Stimulated activated memory B cell treated with anti-CD40 and anti-IgM and Interleukin-4, amounts not matched to agents 10 μg/mL and 1 μg/mL and 100 μg/mL, for 72 hours (primary cell): ENCODE measurements at places on chromosomes 12 and 14.

- ATAC-seq: peak; percentile 35
Measured at GRCh38 chr12:131867891-131868675, 26.3 kb upstream of the ULK1 start.

DNA sequence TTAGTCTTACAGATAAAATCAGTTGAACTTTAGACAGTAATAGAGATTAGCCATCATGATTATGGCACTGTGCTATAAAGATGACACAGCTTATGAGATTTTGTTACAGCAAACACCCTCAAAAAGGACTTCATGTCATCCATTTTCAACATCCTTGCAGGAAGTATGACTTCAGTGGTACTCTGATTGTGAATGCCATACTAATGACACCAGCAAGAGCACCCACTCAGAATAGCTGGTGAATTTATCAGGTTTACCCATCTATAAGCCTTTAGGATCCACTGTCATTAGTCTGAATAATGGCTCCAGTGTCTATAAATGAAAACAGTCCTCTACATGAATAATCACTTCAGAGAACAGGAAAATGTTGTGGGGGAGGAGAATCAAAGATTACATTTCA lies 615.2 kb downstream of the RPS29 start:
- ATAC-seq: no peak

DNA sequence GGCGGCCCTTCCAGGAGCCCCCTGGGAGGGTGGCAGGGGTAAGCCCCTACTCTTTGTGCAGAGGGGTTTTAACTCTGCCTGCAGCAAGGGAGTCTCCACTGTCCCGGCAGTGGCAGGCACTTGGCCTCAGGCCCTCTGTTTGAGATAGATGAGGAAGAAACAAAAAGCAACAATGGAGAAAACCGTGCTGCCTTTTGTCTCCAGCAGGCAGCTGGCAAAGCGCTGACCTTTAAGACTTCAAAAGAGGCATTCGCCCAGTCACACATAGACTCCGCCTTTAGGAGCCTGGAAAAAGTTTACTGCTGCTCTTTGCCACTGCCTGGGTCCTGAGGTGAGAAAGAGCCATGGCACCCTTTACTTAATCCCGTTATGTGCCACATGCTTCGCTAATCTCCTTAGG lies 158.2 kb upstream of the NTF3 start:
- ATAC-seq: no peak

GRCh38 chr14:24310646-24311604 lies at the start of gene LTB4R:
TSS of gene LTB4R (plus strand) at chr14:24311502. CDS start at chr14:24315652, 4,150 bp downstream.
- peak; percentile 89 for ATAC-seq

GRCh38 chr14:57712102-57712501 lies 153.8 kb downstream of the SLC35F4 start:
- no peak for ATAC-seq

DNA sequence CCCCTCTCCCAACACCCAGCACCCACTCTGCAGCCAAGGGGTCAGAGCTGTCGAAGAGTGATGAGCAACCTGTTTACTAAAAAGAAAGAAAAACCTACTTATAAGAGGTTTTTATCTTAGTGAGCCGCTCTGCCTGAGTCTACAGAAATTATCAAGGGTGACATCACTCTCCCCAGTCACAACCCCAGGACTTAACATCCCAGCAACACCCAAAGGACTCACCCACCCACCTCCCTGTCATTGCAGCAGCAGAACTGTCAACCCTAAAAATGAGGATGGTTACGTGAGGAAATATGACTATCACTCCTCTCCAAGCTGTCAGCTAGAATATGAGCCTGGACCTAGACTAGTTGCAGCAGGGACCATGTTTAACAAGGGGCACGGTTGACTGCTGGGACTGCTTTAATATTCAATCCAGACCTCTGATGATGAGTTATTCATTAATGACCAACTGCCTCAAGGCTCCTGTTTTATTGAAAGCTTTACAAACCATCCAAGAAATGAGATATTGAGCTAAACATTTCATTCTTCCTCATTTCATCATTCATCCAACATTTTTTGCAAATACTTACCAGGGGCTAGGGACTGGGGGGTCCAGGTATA lies 53.9 kb upstream of the FICD start:
- ATAC-seq: no peak

GRCh38 chr12:91801048-91801447 lies 344.6 kb downstream of the BTG1 start:
- ATAC-seq: no peak

DNA sequence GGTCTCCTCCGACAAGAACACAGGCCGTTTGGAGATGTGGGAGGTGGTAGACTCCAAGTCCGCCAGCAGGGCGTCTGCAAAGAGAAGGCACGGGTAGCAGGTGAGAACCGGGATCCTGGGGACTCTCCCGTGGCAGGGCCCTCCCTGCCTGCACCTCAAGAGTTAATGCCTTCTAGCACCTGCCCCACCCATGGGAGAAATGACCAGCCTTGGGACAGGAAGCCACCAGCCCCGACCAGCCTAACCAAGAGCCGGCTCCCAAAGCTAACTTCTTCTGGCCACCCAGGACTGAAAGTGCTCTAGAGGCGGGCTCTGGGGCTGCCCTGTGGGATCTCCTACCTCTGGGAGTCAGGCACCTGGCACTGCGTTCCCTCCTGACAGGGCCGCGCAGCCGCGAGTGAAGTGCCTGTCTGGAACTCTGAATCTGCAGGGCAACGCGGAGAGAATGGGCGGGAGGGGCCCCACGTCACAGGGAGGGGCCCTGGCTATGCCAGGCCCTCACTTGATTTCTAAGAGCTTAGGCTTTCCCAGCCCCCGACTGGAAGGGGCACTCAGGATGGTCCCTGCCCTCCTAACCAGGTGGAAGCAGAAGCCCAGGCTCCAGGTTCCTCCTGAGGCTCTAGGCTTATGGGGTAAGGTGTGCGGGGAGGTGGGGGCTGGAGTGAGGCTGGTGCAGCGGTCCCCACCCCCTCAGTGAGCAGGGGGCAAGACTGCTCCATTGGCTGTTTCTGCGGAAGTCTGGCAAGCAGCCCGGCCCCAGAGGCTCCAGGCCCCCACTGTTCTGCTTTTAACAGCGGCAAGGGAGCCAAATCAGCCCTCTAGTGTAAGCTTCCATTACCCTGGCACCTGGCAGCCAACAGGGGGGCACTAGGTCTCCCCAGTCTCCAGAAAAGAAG lies 23.6 kb upstream of the RPLP0 start:
- no peak for ATAC-seq

DNA sequence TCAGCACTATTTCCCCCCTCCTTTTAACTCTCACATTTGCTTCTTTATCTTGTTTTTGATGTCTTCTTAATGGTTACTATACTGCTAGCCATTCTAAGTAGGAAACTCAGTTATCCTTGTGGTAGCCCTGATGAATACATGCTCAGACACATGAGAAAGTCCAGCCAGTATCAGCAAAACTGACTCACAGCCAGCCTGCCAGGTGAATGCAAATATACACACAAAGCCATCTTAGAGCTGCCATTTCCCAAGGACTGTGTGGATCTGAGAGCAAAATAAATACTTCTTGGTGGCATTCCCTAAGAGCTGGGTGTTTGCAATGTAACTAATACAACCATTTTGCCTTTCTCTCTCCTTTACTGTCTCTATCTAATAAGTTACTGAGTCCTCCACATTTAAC lies 455.2 kb downstream of the CCER1 start:
- no peak for ATAC-seq

DNA sequence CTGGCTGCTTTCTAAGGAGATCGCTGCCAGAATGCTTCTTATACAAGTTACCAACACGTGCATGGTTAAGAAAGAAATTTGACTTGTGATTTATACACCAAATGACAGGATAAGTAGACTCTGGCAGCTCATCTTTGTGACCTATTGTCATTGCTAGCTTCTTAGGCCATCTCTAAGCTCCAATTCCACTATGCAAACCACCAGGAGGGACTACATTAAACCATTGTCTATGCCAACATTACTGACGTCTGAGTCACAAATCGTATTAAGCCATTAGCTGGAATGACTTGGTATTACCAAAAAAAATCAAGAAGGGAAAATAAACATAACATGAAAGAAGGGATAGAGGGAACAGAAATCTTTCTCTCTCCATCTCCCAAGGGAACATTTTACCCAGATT lies 15.8 kb upstream of the VPS33A start:
- ATAC-seq: no peak

DNA sequence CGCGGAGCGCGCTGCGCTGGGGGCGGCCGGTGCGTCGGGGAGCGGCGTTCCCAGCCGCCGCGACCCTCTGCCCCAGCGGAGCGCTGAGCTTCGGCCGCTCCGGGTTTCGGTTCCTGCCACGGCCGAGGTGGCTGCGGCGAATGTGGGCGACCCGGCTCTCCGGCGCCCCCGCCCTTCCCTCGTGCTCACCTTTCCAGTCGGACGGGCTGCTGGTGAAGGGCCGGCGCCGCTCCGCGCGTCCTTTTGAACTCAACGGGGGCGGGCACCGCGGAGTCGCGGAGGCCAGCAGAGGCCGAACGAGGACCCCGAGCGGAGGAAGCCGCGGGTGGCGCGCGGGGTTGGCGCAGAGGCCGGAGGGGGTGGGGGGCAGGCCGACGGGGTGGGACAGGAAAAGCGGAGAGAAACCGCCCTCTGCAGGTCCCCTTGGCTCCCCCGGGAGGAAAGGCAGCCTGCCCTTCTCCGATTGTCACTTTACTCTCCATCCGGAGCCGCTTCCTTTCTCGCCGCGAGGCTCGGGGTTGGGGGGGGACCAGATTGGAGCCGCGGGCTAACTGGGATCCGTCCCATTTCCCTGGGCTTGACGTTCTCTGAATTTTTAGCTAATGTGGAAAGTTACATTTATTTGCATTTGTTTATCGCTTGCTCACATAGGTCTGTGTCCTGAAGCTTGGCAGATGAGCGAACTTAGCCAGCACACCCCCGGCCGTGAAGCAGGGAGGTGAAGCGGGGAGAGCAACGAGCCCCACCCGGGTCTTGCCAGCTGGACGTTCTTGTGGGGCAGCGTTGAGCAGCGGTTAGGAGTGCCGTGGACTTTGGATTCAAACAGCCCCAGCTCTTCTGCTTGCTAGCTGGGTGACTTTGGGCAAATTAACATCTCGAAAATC lies at the start of gene SMAGP:
SMAGP (minus strand) TSS at position 349 of the 884 bp plus-strand sequence. CDS start 1,137 bp downstream, outside the sequence.
- ATAC-seq: peak; percentile 89

- ATAC-seq: no peak
Measured at GRCh38 chr12:46357438-46358324, 14.9 kb downstream of the SLC38A2 start.

DNA sequence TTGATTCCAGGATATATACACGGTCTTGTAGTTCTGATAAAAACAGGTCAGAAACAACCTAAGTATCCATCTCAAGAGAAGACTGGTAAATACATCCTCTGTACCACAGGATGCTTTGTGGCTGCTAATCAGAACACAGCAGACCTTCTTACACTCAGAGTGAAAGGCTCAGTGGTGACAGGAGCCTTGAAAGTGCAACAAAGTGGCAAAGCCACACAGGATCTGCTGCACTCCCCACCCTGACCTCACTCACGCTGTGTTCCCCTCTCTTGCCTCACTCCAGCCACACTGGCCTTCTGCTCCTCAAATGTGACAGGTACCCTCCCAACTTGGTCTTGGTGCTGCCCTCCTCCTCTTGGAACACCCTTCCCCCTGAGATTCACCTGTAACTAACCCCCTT lies 98.1 kb upstream of the GRIP1 start:
- ATAC-seq: peak; percentile 42
